ENCODE measurements at places on chromosomes 5 and 9.
A peak's percentile ranks its signal among the peaks of the same experiment; 100 is the strongest.

DNA sequence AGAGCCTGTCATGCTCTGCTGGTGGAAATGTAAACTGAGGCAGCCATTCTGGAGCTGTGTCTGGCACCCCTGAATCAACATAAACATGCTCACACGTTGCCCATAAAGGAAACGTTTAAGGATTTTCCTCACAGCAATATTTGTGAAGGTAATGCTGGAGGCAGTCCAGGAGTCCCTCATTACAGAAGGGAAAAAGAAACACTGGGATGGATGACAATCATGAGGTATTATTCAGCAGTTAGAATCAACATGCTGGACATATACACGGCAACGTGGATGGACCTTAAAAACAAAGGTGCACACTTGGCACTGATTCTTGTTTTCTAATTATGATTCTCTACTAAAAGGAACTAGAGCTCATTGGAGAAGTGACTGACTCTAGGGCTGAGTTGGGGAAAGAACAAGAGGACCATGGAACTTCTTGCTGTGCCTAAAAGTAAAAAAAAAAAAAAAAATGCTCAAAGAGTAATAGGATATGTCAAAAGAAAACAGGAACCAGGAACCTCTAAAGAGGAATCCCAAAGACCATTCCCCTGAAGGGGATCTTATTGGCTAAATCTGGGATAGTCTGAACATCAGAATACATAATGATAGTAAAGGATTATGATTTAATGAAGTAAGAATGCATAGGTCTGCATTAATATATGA lies 18.6 kb downstream of the B4GALT1 start:
- DNase-seq, result no peak

DNA sequence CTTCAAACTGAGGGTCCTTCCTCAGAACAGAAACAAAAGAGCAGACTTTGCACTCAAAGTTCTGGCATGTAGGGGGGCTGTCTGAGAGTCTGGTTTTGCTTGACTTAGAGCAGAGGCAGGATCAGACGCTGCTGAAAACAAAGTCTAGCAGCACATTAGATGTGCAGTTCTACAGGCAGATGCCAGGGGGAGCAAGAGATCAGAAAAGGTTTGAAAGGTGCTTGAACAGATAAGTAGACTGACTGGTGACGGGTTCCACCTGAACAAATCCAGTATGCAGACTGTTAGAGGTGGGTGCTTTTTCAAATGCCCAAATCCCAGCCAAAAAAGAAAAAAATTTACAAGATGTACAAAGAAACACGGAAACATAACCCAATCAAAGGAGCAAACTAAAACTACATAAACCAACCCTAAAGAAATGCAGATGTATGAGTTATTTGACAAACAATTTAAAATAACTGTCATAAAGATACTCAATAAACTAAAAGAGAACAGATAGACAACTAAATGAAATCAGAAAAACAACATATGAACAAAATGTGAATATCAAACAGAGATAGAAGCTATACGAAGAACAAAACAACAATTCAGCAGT lies 194.7 kb upstream of the FREM1 start:
- DNase-seq, result peak; percentile 52

GRCh38 chr5:143638654-143639053 lies 173.3 kb upstream of the HMHB1 start:
- no peak for DNase-seq

GRCh38 chr5:59193616-59194319 lies 610.9 kb downstream of the RAB3C start:
- DNase-seq, result peak; percentile 71

DNA sequence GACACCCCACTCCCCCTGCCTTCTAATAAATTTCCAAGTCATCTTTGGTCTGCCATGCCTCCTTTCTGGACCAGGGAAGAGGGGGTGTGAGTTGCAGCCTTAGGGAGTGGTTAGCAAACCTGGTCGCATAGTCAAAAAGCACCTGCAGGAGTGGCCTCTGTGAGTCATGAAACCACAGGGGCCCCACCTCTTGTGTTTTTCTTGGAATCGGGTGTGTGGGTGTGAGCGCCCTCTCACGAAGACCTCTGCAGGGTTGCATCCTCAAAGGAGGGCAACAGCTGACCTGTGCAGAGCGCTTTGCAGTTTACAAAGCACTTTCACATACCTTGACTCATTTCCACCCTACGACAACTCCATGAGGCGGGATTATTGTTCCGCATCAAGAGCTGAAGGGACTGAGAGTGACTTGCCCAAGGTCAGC lies 36.8 kb upstream of the TEX48 start:
- DNase-seq, result no peak

DNA sequence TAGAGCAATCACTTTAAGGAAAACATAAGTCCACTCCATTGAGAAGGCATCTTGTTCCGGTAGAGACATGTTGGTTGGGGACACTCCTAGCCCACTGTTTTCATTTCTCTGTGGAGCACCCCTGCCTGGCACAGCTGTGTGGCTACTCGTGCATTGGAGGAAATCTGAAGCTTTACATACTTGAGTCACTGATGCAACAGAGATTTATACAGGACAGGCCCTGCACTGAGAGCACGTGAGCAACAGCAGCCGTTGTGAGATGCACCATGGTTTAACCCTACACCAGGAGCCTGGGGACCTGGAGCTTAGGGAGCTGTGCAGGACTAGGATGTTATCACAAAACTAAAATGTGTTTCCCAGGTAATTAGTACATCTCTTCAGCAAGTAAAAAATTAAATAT lies 230.7 kb upstream of the IRX1 start:
- no peak for DNase-seq

GRCh38 chr9:69993110-69993509 lies 50.5 kb upstream of the MAMDC2 start:
- DNase-seq, result no peak

- no peak for DNase-seq
These were observed 114.1 kb upstream of the CD180 start for GRCh38 chr5:67310740-67311139.

GRCh38 chr9:37925006-37925405 lies 21.1 kb upstream of the SLC25A51 start:
- DNase-seq, result no peak

GRCh38 chr9:5869315-5870019 lies 21.2 kb upstream of the MLANA start:
- DNase-seq, result no peak

- peak; percentile 16 for DNase-seq
These were observed 147.3 kb downstream of the TTLL11 start for GRCh38 chr9:121945849-121946248.

GRCh38 chr5:65774346-65774745 lies 52.3 kb downstream of the NLN start:
- peak; percentile 59 for DNase-seq

DNA sequence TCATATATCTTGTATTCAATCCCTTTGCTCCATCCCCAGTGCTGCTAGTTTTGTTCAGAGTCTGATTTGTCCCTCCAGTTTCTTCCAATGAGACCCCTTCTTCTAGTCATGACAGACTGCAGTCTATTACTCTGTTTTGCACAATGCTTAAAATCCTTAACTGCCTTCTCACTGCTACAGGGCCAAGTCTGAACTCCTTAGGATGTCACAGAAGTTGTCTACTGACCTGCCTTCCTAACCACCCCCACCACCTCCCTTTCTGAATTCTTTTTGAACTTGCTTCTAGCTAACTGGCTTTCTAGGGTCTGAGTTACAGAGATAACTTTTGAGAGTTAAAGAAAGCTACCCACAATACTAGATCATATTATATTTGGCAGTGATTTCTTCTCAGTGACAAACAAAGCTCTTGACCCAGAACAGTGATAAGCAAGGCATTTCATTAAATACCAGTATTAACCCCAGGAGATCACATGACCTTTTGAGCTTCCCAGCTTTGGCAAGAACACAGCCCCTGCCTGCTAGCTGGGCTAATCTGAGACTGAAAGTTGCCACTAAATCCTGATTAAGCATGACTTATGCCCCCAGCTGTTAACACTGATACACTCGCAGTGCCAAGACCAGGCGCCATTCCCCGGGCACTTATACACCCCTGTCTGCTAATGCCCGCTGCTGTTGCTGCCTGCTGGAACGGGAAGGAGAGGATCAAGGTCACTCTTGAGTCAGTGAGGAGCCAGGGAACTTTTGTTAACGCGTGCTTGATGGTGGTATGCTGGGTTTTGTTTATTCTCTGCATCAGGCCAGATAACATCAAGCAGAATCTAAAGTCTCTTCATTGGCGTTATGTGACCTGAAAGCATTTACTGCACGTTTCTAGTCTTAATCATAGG lies 36.4 kb upstream of the ADAMTSL1 start:
- DNase-seq, result peak; percentile 63

GRCh38 chr5:100434815-100435214 lies 100.4 kb upstream of the FAM174A start:
- DNase-seq, result no peak

DNA sequence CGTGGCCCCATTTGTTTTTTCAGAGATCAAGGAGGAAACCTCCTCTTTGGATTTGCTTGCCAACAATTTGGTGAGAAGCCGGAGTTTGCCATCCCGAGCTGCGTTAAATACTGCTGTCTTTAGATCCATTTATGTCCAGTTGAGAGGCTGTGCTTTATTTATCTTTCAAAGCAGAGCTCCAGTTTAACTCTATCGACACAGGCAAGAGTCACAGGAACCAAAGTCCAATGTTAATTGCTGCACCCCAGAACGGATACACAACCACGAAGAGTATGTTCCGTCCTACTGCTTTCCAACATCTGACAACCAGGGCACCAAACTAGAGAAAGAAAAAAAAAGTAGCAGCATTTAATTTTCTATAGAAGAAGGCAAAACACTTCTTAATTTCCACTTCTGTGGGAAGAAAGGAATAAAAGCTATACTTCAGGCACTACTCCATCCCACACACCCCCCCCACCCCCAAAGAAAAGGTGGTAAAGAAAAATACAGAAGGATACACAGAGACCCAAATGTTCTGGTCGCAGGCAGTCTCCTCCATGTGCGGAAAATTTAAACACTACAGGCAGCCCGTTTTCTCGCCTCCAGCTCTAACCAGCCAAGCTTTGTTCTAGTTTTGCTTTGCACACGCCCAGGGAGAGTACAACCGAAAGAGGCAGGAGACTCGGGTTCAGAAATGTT lies 1.1 kb downstream of the FEM1C start:
- DNase-seq, result peak; percentile 70

DNA sequence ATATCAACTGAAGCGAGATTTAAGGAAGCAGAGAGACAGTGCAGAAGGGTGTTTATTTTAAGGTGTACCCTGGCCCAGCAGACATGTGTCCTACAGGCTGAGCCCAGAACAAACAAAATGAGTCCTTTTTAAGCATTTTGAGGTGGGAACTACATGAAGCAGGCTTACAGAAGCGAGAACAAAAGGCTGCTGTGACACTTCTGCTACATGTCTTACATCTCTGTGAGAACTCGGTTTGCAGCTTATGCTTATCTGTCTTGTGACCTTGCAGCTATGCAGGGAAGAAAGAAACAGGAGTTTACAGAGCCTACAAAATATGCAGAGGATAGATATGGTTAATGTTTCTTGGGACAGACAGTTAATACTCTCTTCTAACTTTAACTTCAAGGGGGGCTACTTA lies 295.9 kb downstream of the CEMIP2 start:
- no peak for DNase-seq

All from fibroblast of the aortic adventitia (primary cell).